ENCODE measurements at places on chromosomes 16 and 17.

DNA sequence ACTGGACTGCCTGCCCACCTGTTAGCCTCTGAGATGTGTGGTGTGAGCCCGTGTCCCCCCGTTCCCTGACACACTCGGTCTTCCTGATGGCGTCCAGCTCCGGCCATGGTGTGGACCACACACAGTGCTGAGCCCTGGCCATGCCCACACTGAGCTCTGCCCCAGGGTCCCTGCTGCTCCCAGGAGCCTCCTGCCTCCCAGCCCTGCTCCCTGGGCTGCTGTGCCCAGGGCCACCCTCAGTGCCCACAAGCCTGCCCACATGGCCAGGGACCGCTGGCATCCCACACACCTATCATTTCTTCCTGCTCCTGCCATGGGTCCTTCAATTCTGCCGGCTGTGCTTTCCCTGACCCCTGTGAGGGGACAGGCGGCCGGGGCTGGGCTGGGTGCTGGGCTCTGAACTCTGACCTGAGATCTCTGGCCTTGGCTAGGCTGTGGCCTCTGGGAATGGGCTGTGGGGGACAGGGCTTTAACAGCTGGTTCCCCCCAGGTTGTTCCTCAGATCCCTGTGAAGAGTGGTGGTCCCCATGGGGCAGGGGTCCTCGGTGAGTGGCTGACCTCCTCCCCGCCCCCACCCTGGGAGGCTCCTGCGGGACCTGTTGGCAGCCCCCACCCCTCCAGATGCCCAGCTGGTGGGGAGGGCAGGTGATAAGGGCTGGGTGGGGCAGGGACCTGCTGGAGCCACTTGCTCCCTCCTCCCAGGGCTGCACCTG lies 4.0 kb downstream of the CEMP1 start:
- no peak for DNase-seq

DNA sequence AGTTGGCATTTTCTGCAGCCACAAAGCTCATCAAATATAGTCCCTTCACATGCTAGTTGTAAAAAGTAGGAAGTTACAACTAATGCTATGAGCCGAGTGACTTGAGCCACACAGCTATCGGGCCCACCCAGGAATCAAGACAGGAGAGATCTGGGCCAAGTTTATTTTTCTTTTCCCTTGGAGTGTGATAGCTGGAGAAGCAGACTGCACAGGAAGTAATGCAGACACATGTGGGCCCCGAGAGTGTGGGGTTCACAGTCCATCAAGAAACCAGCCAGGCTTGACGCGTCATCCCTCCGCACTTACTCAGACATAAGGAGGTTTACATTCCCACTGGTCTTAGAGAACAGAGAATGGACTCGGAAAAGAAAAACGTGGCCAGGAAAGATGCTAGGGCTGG lies 403.1 kb upstream of the CDH11 start:
- no peak for DNase-seq

GRCh38 chr17:38704606-38705522 lies at the start of gene MLLT6:
TSS of gene MLLT6 (plus strand) at chr17:38705273. CDS start at chr17:38705633, 360 bp downstream.
- DNase-seq, result peak; percentile 90

GRCh38 chr17:57811638-57812280 lies 38.1 kb downstream of the MRPS23 start:
- DNase-seq, result no peak

GRCh38 chr17:58275417-58275816 lies 5.3 kb downstream of the MPO start:
- no peak for DNase-seq

DNA sequence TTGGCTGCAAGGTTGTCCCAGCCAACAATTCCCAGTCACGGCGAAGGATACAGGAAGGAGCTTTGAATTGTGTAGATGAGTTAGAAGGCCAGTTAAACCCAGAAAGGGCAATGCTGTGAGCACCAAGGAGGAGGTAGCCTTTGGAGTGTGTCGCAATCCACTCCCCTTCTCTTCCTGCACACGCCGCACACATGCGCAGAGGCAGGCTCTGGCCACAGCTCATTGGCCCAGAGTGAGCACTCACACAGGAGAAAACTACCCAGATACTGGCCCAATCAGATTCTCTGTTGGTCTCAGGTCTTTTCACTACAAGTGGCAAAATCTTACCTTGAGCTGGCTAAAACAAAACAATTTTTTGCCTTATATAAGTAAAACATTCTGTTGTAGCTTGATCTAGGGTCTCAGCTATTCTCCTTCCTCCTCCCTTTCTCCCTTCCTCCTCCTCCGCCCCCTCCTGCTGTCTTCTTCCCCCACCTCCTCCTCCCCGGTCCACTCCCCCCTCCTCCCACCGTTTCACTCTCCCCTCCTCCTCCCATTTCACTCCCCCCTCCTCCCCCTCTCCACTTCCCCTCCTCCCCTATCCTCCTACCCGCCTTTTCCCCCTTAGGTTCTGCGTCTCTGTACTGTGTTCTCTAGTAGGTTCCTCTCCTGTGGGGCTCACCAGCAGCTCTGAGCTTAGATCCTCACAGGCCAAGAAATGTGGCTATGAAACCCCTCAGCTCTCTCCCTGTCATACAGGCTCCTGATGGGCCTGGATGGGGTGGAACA lies 344.9 kb downstream of the CPPED1 start:
- peak; percentile 31 for DNase-seq

DNA sequence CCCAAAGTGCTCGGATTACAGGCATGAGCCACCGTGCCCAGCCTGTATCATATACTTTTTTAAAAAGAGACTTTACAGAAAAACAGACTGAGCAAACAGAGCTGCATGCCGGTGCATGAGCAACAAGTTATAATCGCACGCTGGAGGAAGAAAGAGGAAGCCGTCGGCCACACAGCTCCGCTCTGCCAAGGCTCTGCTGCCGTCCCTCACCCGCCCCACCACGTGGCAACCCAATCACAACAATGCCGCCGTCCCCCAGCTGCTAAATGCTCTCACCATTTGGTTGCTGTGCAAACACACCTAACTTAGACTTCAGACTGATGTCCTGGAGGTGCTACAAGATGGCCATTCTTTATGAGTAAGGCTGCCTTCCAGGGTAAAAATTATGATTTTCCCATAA lies 83.5 kb downstream of the ADCY9 start:
- peak; percentile 44 for DNase-seq

- DNase-seq, result peak; percentile 81
These were observed at the start of gene PIEZO1 for GRCh38 chr16:88785106-88785924. TSS of gene PIEZO1 (minus strand) at chr16:88785220. CDS start at chr16:88784964, 256 bp downstream.

- no peak for DNase-seq
These were observed 10.3 kb upstream of the CORO1A start for GRCh38 chr16:30173054-30173453.

DNA sequence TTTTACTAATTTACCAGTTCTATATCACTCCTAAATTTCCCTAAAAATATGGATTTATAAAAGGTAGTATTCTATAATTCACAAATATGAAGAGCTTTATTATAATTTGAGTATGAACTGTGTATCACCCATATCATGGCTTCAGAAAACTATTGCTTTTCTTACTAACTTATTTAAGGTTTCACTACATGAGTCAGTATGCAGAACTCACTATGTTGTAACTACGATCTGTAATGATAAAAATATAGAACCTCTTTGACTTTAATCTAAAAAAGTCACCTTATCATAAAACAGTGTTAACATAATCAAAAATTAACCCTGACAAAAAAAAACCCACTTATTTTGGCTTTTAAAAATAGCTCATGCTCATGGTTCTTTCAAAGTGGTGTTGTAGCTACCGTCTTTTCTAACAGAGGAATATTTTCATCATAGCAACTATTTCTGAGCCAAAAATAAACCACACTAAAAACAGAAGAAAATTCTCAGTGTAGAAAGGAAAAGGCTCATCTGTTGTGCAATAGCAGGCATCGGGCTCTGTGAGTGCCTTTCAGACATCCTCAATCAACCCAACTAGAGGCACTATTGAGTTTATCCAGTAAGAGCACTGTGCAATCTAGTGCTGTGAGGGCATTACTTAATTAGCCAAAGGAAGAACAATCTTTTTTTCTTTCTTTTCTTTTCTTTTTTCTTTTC lies 42.1 kb downstream of the ITGAM start:
- no peak for DNase-seq

- DNase-seq, result no peak
These were observed 133.5 kb upstream of the FOXF1 start for GRCh38 chr16:86376837-86377236.

- no peak for DNase-seq
These were observed 10.0 kb downstream of the TNFAIP1 start for GRCh38 chr17:28345419-28346198.

GRCh38 chr16:28580726-28581315 lies 16.0 kb downstream of the SULT1A2 start:
- DNase-seq, result no peak

GRCh38 chr16:50539053-50539695 lies 9.0 kb upstream of the NKD1 start:
- DNase-seq, result no peak

DNA sequence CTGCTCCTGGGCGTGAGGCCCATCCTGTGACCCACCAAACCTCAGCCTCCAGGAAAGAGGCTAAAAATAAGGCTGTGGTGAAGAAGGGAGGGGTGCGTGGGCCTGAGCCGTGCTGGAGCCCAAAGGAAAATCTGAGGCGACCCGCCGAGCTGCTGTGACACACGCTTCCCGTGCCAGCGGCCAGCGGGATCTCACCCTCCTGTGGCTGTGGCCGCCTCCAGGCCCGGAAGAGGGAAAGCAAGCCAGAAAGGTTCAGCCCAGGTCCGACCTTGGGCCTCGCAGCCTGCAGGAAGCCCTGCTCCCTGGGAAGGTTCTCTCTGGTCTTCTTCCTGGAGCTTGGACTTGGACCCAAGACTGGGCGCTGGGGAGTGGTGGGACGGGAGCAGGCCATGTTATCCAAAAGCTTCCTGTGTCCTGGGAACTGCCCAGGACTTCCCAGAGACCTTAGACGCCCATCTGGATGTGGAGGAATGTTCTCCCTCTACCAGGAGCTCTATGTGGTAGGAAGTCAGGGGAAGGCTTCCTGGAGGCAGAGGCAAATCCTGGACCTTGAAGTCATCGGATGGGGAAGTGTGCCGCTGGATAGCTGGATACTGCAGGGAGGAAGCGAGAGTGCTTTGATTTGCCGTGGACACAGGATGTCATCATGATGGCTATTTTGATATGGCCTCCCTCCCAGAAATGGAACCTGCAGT lies 11.4 kb downstream of the SPNS2 start:
- peak; percentile 62 for DNase-seq

- peak; percentile 38 for DNase-seq
These were observed 526 bp downstream of the MOSMO start for GRCh38 chr16:22008215-22009059.

- DNase-seq, result no peak
These were observed 88.2 kb upstream of the FA2H start for GRCh38 chr16:74862743-74863244.

- peak; percentile 23 for DNase-seq
These were observed 1.2 kb downstream of the LCAT start for GRCh38 chr16:67942510-67943255.

GRCh38 chr17:67020293-67020766 lies 24.0 kb upstream of the CACNG1 start:
- DNase-seq, result no peak

- DNase-seq, result no peak
These were observed 19.9 kb downstream of the MYH13 start for GRCh38 chr17:10352893-10353292.

DNA sequence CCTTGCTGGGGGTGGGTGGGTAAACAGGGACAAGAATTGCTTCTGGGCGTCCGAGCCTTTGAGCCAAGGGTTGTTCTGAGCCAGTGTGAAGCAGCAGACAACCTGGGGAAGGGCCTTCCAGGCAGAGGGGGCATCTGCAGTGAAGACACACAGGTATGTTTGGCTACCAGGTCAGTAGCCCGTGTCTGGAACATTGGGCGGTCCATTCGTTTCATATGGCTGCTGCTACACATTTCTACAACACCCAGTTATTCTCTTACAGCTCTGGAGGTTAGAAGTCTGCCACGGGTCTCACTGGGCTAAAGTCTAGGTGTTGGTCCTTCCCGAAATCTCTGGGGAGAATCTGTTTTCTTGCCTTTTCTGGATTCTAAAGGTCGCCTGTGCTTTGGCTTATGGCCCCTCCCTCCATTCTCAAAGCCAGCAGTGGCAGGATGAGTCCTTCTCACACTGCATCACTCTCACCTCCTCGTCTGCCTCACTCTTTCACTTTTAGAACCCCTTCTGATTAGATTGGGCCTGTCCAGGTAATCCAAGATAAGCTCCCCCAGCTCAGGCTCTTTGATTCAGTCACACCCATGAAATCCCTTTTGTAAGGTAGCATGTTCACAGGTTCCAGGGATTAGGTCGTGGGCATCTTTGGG lies 136.1 kb downstream of the CLEC16A start:
- DNase-seq, result no peak

- no peak for DNase-seq
These were observed 6.4 kb downstream of the AOC3 start for GRCh38 chr17:42857389-42857788.

GRCh38 chr17:3007651-3008121 lies 55.7 kb downstream of the OR1D5 start:
- DNase-seq, result no peak

DNA sequence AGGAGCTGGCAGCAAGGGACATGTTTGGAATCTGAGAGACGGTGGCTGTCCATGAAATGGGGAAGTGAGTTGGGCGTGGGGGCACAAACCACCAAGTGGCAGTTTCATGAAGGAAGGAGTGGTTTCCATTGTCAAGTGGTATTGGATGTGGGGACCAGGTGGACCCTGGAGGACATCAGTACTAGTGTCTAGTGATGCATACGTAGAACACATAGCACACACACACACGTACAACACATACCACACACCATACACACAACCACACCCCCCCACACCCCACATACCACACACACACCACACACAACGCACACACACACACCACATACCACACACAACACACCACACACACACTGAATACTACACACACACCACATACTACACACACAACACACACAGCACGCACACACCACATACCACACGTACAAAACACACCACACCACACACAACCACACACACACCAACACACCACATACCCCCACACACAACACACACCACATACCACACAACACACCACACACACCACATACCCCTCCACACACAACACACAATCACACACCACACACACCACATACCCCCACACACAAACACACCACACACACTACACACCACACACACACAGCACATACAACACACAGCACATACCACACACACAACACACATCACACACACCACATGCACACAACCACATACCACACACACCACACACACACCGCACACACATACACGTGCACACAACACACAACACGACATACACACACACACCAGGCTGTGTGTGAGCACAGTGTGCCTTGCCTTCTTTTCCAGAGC lies 41.1 kb upstream of the GSE1 start:
- no peak for DNase-seq
